ENCODE measurements at places on chromosomes 3 and 15.
A peak's percentile ranks its signal among the peaks of the same experiment; 100 is the strongest.

DNA sequence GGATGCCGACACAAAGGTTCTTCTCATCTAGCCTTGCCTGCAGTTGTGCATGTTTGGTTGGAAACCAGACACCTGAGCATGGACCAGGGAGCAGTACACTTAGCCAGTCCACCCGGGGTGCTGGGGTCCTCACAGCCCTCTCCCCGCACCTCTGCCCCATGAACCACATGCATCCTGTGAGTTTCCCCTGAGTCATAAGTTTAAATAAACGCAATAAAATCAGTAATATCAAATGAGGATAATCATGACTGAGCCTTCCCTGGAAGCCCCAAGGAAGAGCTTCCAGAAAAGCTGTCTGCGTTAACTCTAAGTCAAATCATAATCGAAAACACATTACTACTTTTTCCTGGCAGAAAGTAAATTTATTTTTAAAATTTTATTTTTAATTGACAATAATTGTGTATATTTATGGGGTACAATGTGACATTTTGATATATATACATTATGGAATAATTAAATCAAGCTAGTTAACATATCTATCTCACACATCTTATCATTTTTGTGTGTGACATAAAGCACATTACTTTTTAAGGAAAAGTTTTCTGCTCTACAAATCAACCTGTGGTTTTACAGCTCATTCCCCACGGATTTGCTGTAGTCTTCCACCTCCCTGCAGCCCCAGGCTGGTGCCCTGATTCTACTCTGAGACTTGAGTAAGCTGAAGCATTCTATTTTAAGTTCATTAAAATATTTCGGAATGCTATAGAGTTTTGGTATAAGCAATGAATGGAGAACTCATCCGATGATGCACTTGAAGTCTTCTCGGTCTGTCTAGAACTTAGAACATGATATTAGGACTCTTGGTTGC lies 166.0 kb upstream of the EIF1B start:
- no peak for DNase-seq

DNA sequence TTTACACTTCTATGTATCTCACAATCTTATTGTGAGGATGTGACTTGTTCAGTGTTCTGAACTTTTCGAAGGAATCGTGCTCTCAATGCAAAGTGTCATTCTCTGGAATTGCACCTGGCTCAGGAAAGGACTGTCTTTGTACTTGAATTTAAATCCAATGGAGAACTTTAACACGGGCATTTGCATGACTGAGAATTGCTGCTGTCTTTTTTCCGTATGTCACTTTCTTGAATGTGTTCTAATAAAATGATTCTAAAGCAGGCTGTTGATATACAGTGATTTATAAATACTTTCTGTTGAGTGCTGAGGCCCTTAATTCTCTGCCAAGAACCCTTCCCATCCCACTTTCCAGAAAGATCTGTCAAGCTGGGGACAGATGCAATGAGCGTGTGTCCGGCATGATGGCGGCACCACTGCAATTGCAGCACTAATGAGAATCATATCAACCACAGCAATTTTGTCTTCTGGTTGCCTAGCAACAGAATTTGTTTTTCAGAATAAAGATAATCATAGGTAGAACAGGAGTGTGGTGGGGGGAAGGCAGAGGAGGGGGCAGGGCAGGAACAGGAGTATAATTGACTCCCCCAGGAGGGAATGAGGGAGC lies 210.6 kb upstream of the UMPS start:
- no peak for DNase-seq

- DNase-seq, result no peak
Measured at GRCh38 chr15:91291673-91292072, 191.6 kb downstream of the SV2B start.

GRCh38 chr3:179955286-179955685 lies 81.5 kb downstream of the PEX5L start:
- no peak for DNase-seq

DNA sequence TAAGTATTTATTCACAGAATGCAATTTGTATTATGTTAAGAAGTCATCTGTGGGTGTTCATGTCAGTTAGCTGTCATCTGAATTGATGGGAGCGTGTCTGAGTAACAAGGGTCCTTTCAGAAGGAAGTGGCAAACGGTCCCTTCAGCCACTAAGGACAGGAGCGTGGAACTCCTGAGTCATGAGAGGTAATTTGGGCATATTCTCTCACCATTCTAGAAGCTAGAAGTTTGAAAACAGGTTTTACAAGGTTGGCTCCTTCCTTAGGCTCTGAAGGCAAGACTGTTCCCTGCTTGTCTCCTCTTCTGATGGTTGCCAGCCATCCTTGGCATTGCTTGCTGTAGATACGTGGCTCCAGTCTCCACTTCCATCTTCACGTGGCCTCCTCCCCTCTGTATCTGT lies 19.7 kb downstream of the ABHD2 start:
- no peak for DNase-seq

- DNase-seq, result no peak
Measured at GRCh38 chr15:55218056-55218455, 21.3 kb upstream of the RSL24D1 start.

GRCh38 chr3:65875393-65876027 lies 163.2 kb downstream of the MAGI1 start:
- DNase-seq, result no peak

- DNase-seq, result no peak
Measured at GRCh38 chr3:62376906-62377877, 3.8 kb upstream of the FEZF2 start.

DNA sequence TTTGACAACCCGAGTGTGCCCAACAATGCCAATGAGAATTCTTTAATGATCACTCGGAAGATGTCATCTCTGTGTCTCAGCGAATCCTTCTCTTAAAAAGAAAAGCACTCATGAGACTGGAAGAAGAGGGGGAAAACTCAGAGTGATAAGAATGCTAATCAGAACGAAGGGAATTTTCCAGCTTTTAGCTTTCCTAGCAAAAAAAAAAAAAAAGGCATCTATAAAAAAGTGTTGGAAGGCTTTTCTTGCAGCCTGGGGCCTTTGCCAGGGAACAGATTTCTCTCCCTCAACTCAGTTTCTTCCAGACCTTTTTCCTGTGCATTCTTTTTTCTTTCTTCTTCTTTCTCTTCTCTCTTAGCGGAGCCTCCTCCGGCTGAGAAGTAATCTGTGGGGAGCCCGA lies 80.5 kb upstream of the NEO1 start:
- no peak for DNase-seq

GRCh38 chr3:77122652-77123051 lies 82.8 kb downstream of the ROBO2 start:
- no peak for DNase-seq

DNA sequence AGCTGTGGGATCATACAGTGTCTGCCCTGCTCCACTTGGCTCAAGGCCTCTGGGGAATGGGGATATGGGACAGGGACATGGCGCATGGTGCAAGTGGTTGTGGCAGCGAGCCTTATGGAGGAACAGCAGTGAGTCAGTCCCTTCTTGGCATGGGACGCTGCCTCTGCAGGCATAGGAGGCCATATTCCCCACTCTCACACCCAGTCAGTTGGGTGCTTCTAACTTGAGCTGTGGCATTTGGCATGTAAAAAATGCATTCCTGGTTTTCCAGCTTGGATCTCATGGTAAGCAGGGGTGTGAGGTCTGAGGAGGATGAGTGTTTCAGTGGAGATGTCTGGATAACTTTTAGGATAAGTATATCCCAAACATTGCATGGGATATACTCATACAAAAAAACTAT lies 31.6 kb upstream of the UBE2Q2 start:
- DNase-seq, result no peak

DNA sequence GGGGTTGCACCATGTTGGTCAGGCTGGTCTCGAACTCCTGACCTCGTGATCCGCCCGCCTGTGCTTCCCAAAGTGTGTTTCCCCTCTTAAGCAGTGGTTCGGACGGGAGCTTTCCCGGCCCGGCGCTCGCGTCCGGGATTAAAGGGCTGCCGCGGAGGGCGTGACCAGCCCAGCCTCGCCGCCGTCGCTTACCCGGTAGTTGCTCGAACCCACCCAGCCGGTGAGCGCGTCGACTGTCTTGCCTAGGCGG lies 513 bp downstream of the CLASP2 start:
- DNase-seq, result peak; percentile 68

GRCh38 chr15:93829115-93829870 lies 402.1 kb upstream of the MCTP2 start:
- peak; percentile 30 for DNase-seq

GRCh38 chr3:179323197-179324110 lies 623 bp downstream of the ZNF639 start:
- DNase-seq, result peak; percentile 71

GRCh38 chr3:25870452-25870851 lies 80.6 kb downstream of the OXSM start:
- DNase-seq, result no peak

DNA sequence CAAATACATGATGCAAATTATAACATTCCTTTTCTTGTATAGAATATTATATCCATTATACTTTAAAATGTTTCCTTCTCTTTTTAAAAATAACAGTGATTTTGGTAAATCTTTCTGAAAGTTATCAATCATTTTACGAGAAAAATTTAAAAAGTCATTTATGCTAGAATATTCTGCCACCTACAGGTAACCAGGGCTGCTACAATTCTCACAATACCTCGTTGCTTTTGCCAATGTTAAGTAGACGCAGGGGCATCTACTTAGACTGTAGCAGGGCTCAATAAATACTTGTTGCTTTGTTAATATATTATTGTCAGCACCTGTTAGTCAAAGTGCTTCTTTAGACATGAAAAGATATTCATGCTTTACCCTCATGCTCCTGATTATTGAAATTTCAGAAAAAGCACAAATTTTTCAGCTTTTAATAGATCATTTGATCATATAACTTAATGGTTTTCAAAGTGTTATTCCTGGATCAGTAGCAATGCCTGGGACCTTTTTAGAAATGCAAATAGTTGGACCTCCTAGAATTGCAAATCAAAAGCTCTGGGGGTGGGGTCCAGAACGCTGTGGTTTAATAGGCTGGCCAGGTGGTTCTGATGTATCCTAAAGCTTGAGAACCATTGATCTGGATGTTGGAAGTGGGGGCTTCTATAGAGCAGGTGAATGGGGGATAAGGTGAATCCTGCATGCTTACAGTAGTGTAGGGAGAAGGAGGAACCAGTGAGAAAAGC lies 223.6 kb upstream of the PDZRN3 start:
- DNase-seq, result peak; percentile 49

DNA sequence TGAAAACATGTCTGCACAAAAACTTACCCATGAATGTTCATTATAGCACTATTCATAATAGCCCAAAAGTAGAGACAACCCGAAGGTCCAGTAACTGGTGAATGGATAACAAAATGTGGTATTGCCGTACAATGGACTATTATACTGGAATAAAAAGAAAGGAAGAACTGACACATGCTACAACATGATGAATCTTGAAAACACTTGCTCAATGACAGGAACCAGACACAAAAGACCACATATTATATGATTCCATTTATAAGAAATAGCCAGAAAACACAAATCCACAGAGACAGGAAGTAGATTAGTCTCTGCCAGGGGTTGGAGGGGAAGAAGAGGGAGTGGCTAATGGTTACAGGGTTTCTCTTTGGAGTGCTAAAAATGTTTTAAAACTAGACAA lies 18.3 kb downstream of the SHC4 start:
- no peak for DNase-seq

GRCh38 chr3:170496868-170497140 lies 78.1 kb downstream of the CLDN11 start:
- no peak for DNase-seq

- DNase-seq, result no peak
Measured at GRCh38 chr3:57872606-57873005, 116.5 kb downstream of the SLMAP start.

DNA sequence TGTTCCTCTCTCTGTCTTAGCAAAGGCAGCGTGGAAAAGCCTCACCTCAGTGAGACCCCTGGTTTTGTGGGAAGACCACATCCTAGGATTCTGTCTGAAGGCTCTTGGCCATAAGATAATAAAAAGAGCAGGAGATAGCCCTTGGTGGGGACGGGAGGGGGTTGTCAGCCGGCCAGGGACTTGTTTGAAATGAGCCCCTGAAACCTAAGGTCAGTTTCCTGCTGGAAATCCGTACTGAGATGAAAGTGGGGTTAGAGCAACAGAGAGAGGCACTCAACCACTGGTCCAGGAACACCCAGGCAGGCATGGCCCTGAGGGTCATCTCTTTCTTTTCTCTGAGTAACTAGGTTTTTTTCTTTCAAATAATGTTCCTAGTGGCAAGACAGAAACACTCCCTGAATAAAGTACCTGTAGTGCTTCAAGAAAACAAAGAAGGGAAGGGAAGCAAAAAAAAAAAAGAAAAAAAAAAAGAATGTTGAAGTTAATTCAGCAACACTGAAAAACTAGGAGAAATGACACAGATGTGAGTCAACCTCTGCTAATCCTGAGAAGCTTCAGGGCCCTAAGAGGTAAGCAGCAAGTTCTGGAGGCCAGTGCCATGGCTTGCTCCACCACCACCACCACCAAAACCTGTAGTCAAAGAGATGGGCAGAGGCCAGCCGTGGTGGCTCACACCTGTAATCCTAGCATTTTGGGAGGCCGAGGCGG lies 3.2 kb downstream of the ITGB5 start:
- peak; percentile 27 for DNase-seq

DNA sequence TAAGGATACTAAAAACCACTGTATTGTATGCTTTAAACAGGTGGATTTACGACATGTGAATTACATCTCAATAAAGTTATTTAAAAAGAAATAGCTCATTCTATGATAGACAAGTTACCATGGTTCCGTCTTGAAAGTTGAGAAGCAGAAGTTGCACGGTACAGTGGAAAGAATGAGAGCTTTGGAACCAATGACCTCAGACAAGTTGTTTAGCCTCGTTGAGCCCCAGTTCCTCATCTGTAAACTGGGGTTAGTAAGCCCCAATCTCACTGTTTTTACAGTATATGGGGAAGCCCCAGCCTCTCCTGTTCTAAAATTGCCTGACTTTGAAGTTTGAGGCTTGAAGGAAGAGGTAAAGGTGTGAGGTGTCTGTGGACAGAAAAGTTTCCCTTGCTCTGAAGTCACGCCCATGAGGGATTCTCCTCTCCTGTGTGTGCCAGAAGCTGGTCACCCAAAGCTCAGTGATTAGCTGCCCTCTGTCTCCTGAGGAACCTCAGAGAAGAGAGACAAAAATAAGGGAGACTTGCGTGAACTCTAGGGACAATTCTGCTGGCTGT lies 10.0 kb downstream of the CRYGS start:
- DNase-seq, result no peak

GRCh38 chr3:109679664-109680063 lies 342.3 kb upstream of the DPPA4 start:
- no peak for DNase-seq

- DNase-seq, result no peak
Measured at GRCh38 chr3:1962396-1963088, 136.1 kb upstream of the CNTN4 start.

DNA sequence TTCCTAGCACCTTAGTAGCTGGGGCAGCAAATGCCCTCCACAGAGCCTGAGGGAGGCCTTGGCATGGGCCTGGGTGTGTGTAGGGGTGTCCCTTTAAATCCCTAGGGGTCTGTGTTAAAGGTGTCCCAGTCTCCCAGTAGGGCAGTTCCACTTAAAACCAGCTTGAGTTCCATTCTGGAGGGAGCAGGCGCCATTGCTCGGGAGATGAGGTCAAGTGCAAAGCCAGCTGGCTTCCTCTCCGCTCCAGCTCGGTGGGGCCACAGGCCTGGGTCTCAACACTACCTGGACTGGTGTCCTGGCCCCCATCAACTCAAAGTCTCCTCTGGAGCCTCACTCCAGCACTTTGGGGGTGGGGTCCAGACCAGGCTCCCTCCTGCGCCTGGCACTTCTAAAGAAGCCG lies 25.2 kb downstream of the FEM1B start:
- DNase-seq, result no peak

- DNase-seq, result no peak
Measured at GRCh38 chr3:190213727-190214126, 93.0 kb upstream of the P3H2 start.

All from astrocyte of the spinal cord (primary cell).